Fibroblast of mammary gland (primary cell): ENCODE measurements at places on chromosomes 1 and 21.

DNA sequence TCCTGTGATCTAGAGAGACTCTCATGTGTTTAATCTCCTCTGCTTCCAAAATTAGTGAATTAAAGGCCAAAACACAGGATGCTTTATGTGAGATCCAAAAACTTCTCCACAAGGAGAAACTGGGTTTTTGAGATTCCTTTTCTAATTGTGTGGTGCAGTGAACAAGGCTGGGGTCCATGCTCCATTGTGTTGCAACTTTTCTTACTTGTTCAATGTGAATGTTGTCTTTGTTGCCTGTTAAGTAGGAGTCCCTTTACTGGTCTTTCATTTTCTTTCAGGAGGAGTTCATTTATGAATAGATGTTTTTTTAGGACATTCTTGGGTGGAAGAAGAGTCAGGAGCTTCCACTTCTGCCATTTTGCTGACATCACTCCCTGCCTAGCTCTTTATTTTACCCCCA lies 40.6 kb upstream of the CFHR3 start:
- no peak for DNase-seq

GRCh38 chr1:45721207-45721606 lies 29.2 kb downstream of the IPP start:
- DNase-seq, result no peak

DNA sequence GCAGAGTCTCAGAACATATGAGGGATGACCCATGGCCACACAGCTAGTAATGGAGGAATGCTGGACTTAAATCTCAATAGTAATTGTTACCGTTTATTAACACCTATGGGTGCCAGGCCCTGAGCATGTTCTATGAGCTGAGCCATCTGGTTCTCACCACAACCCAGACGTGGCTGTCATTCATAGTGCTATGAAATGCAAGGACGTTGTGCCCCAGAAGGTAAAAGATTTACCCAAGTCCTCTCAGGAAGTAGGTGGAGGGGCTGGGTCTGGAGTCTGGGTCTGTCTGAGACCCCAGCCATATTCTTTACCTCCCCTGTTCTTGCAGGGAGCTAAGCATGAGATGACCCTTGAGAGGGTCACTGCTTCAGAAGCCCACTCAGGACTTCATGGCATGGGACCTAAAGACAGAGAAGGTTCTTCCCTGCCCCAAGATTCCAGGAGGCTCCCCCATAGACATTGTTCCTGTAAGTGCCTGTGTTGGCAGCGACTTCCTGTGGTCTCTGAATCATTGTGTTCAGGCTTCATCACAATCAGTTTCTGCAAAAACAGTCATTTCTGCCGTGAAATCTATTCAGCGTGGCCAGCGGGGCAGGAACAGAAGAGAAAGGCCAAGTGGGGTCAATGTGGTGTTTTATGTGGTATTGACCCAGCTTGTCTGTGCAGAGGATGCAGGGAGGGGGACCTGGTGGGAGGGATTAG lies 475.4 kb downstream of the PTPRU start:
- DNase-seq, result peak; percentile 86

DNA sequence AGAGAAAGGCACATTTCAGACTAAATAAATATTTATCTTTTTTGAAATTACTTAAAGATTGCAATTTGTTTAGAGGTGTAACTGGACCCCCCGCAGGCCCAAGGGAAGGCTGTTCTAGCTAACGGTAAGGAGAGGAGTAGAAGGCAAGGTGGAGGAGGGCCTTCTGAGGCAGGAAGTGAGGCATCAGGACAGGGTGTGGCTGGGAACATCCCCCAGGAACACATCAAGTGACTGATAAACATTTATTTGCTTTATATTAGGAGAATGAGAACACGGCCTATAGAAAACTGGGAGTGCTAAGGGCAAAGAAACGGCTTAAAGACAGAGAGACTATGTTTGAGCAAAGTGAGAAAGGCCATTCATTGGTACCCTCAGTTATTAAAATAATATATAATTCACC lies 23.2 kb downstream of the HIVEP3 start:
- no peak for DNase-seq

GRCh38 chr1:13451399-13451965 lies 41.2 kb downstream of the PRAMEF20 start:
- DNase-seq, result no peak

GRCh38 chr1:166032572-166033371 lies 134.0 kb downstream of the FAM78B start:
- DNase-seq, result no peak

DNA sequence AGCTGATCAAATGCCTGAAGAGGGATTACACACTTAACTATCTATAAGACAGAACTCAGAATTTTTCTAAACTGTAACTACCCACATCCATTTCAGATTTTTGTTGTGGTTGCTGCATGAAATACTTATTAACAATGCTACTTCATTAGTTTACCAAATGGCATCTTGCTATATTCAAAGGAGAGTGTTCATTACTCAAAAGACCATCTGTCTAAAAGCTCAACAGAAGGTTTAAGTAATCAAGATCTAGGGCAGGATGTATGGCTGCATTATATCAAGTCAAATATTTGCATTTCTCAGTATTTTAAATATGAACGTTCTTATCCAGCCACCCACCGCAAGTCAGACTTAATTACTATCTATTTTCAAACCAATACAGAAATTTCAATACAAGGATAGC lies 79.9 kb downstream of the SIPA1L2 start:
- DNase-seq, result no peak

GRCh38 chr1:213676736-213677135 lies 311.0 kb upstream of the PROX1 start:
- no peak for DNase-seq

GRCh38 chr1:222829868-222830267 lies 15.0 kb downstream of the DISP1 start:
- DNase-seq, result peak; percentile 88

- peak; percentile 33 for DNase-seq
Observed at GRCh38 chr1:18597160-18598042, 33.2 kb upstream of the PAX7 start.

GRCh38 chr1:115191691-115192090 lies 102.4 kb upstream of the TSPAN2 start:
- no peak for DNase-seq

- DNase-seq, result no peak
Observed at GRCh38 chr1:198232940-198233675, 76.3 kb downstream of the NEK7 start.

- peak; percentile 79 for DNase-seq
Observed at GRCh38 chr21:35212393-35213127, 163.5 kb upstream of the RUNX1 start.

DNA sequence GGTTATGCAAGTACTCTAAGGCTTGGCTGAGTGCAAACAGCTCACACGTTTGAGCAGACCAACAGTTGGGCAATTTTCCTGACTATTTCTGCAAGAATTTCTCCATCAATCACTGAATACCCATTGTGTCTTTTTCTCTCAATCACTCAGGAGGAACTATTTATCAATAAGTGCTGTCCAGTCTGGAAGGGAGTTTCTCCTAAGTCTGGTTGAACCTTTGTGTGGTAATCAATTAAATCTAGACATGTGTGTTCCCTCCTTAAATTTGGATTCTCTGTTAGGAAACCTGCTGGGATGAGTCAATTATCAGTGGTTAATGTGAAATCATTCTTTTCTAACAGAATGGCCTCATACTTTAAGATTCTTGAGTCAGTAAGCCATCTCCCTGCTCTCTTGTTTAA lies 6.8 kb upstream of the AADACL3 start:
- DNase-seq, result peak; percentile 16

DNA sequence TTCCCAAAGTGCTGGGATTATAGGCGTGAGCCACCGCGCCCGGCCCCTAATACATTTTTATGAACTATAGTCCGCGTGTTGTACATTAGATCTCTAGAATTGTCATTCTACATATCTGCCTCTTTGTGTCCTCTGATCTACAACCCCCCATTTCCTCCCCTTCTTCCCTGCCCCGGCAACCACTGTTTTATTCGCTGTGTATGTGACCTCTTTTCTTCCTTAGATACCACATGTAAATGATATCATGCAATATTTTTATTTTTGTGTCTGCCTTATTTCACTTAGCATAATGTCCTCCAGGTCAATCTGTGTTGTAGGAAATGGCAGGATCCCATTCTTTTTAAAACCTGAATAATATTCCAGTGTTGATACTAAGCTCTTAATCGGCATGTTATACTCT lies 99.5 kb upstream of the NRIP1 start:
- DNase-seq, result no peak

GRCh38 chr1:76867342-76868130 lies at the start of gene ST6GALNAC5:
ST6GALNAC5 (plus strand) TSS chr1:76867480.
- peak; percentile 13 for DNase-seq

DNA sequence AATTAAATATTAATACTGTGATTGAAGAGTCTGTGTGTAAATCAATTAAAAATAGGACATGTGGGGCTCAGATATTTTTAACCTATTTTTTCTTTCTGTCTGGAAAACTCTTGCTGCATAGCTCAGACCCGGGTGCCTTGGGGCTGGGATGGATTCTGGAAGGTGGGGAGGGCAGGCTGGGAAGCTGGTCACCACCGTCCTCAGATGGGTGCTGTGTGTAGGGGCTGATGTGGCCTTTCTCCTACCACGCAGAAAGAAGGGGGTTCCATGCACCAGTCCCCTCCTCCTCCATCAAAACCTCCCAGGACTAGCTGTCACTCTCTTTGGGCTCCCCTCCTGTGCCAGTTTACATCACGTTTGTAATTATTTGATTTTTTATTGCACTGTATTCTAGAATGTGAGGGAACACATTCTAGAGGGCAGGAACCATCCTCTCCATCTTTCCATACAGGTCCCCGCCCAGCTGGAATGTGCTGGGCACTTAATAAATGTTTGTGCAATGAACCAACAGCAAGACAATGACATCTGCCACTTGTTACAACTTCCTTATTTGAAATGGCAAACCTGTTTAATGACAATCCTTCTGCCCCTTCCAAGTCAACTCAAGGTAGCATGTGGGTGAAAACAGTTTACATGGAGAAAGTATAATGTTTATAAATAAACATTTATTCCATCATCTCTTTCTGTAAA lies 104.3 kb downstream of the EDEM3 start:
- DNase-seq, result no peak

DNA sequence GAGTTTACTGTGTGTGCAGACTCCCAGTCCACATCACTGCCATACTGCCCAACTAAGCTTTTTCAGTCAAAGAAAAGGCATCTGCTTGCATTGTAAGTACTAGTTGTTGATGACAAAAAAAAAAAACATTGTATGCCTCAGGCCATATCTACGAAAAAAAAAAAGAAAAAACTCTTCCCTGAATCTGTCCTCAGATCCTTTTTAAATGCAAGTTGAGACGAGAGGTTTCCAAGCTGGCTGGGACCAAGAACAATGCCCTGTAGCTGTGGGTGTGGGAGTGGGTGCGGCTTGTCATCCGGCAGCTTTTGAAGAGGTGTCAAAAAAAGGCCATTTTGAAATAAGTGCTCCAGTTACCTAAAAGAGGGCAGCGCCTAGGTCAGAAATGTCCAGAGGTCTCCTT lies 29.2 kb upstream of the HHAT start:
- no peak for DNase-seq

DNA sequence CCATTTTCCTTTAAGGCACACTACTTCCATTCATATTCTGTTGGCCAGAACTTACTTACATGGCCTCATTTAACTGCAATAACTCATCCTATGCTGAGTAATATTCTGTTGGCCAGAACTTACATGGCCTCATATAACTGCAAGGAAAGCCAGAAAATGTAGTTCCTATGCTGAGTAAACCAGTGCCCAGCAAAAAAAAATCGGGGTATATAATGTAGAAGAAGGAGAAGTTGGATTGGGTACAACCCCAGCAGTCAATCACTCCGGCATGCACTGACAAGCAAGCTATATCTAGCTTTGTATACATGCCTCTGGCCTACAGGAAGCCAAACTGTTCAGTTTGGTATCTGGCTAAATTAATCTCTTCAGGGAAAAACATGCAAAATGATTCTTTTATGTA lies 39.4 kb upstream of the PPIH start:
- DNase-seq, result peak; percentile 11

- peak; percentile 35 for DNase-seq
Observed at GRCh38 chr1:96361961-96362360, 359.6 kb upstream of the PTBP2 start.

- peak; percentile 79 for DNase-seq
Observed at GRCh38 chr1:201737352-201738060, 91.5 kb upstream of the IPO9 start.

DNA sequence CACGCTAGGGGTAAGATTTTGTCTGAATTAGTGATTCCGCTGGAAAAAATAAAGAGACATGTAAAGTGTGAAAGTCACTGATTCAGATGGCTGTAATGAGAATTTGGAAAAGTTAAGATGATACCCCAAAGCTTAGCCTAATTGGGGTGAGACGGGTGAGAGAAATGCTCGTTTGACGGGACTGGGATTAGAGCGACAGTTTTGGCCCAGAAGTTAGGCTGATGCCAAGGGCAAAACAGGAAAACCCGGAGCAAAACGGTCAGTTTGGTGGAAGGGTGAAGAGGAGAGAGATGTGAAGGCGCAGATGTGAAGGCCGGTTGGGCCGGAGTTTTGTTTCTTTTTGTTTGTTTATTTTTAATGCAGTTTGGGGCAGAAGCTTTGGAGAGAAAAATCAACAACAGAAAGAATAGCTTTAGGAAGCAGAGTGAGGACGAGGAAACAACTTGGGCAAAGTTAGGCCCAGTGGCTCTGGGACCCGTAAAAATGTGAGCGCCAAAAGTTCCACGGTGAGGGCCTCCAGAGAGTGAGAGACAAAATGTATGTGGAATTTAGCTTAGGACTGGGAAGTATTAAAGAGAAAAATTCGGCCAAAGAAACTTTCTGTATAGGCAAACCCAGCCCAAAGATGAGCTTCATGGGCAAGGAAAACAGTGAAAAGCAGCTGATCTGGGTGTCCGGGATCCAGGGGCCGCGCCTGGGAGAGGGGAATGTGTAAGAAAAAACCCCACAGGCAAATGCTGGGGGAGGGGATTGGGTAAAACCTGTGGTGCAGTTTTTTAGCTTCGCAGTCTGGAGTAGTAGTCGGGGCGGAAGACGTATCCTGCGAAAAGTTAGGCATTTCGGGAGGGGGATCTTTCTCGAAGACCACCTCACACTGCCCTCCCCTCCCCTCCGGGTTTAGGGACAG lies 1.2 kb downstream of the DMRTA2 start:
- no peak for DNase-seq
